ENCODE measurements at places on chromosomes 5 and 9.

GRCh38 chr9:131027872-131028179 is 18.9 kb downstream of the LAMC3 start:
- DNase-seq, result no peak

GRCh38 chr5:71982717-71983395 is 124.4 kb upstream of the MAP1B start:
- no peak for DNase-seq

GRCh38 chr5:56831773-56832172 is 16.4 kb downstream of the MAP3K1 start:
- DNase-seq, result no peak

GRCh38 chr5:66628561-66628960 is 32.4 kb downstream of the MAST4 start:
- DNase-seq, result no peak

GRCh38 chr5:176473335-176474006 is 25.3 kb downstream of the FAF2 start:
- DNase-seq, result no peak

- no peak for DNase-seq
These were observed 66.4 kb upstream of the PIK3R1 start for GRCh38 chr5:68149189-68149588.

Data from left hindlimb (tissue), 1 donor.